ENCODE measurements at places on chromosomes 1 and 21.

DNA sequence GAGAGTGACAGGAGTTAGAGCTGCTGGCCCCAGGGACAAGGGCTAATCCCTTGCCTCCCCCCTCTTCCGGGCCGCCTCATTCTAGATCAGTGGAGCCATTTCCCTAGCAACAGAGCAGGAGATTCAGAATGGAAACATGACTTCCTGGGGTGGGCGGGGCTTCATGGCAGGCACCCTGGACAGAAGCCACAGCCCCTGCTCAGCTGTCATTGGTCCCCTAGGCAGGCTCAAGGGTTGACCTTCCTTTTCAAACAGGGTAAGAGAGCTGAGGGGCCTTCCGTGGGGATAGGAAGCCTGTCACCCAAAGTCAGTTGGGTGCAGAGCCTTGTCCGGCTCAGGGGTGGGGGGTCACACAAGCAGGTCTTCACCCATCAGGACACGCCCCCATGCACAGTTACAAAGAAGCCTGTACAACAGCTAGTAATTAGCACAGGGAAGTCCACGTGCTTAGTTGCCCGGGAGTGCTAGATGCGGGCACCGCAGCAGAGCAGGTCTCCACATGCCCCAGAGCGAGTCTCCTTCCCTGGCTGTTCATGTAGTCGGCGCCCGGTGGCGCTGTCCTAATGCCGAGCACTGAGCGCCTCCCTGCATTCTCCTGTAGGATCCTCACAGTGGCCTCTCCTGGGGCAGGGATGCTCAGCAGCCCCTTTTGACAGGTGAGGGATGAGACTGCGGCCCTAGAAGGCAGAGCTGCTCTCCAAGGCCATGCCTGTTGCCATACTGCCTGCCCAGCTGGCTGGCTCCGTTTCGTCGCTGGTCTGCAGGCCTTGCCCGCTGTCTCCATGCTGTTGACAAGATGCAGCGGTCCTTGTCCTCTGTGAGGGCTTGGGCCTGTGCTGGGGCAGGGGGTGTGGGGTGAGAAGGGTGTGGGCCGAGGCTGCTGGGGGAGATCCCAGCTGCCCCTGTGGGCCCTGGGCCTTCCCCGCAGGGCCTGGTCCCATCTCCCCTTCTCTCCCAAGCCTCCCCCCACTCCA, 5.1 kb downstream of the TMEM201 start:
- no peak for DNase-seq

GRCh38 chr1:88936223-88936523, 44.8 kb upstream of the GTF2B start:
- no peak for DNase-seq

DNA sequence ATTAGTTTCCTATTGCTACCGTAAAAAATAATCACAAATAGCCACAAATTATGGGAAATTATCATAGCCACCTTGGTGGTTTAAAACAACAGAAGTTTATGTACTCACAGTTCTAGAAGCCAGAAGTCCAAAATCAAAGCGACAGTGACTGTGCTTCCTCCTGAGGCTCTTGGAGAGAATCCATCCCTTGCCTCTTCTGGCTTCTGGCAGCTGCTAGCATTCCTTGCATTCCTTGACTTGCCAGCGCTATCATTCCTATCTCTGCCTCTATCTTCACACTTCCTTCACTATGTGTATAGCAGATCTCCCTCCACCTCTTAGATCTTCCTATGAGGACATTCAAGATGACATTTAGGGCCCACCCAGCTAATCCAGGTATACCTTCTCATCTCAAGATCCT, 180.1 kb upstream of the USP25 start:
- no peak for DNase-seq

DNA sequence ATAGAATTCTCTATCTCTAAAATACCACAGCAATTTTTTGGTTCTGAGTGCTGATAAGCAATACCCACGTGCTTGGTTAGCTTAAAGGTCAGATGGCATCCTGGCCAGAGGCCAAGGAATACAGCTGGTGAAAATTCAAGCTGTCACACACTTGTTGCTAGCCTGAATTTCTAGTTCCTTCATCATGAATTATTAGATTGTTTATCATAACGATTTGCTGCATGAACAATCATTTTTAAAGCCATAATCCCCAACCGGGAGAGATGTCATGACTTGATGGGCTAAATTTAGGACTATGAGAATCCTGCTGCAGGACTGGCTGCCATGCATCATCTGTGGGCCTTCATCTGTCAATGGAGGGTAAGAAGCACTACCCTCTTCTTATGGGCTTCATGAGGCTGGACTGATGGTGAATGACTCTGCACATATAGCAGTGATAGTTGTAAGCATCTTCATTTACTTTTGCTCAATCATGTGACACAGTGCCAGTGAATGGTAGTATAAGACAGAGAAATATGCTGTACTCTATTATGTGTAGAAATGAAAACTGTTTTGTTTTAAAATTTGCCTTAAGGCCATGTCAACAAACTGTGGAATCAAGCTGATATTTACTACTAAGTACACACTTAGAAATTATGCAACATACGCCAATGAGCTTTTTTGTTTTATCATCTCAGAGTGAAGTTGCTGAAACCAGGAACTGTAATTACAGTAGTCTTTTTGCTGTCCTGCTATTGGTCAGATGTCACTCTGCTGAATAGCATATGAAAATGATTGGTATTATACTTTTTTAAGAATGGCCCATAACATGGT, 80.5 kb upstream of the RALGPS2 start:
- DNase-seq: no peak
